Karpas-422 (cell line): ENCODE measurements at places on chromosomes 1 and 21. TPM values are rescaled to one million over a fixed set of nuclear protein-coding genes. Genes with fewer than 3 reads are reported as not detected.

GRCh38 chr1:20439282-20439681 is 46.7 kb downstream of the CAMK2N1 start:
- peaks cover 20% of the 10 kb centered on the region for H3K4me1 ChIP-seq
- H3K27ac ChIP-seq = no peak overlapping the region
- H3K27me3 ChIP-seq = no peaks in the 10 kb centered on the region
- no peaks in the 10 kb centered on the region for H3K36me3 ChIP-seq

DNA sequence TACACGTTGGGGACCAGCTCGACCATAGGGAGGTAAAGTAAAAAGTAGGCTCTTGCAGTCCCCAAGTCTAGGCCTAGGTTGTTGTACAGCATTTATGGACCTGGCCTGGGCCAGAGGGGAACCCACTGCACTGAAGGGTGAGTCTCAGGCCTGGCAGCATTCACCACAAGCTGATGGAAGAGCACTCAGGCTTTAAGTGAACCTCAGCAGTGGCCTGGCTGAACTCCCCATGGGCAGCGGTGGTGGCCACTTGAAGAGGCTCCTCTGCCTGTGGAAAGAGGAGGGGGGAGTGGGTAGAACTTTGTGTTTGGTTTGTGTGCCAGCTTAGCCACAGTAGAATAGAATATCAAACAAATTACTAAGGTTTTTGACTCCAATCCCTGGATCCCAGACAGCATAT is 176.2 kb upstream of the PRMT6 start:
- H3K4me1 ChIP-seq = no peaks in the 10 kb centered on the region
- H3K27ac ChIP-seq = no peak overlapping the region
- H3K27me3 ChIP-seq = no peaks in the 10 kb centered on the region
- DNase-seq = no peak

GRCh38 chr21:26939601-26940111 is 27.2 kb downstream of the ADAMTS5 start:
- no peaks in the 10 kb centered on the region for H3K36me3 ChIP-seq
- H3K27me3 ChIP-seq = no peaks in the 10 kb centered on the region
- H3K27ac ChIP-seq = no peak overlapping the region
- H3K4me1 ChIP-seq = no peaks in the 10 kb centered on the region
- no peak overlapping the region for H3K4me3 ChIP-seq

DNA sequence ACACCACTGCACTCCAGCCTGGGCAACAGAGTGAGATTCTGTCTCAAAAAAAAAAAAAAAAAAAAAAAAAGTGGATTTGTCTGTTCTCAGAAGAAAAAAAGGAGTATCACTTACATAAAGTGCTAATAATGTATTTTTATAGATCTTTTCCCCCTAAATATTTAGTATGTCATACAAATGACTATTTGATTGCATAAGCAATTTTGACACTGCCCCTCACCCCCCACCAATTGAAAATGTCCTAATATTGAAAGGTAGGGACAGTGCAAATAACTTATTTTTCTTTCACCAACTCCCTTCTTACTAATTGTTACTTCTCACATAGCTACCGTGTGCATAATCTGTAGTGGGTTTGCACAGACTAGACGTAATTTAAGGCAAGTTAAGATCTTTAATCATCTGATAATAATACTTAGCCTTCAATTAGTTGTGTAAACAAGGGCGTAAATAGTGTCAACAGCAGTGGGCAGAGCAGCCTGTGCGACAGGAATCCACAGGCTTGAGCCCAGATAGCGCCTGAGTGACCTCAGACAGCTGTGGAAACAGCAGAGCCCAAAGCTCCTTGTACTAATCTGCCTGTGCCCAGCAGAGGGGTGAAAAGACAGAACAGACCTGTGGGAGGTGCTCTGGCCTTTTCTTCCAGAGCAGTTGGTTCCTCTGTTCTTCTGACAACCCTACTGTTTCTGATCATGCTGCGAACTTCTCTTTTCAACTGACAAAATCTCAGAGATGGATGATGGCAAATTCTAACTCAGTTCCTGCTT is 4.5 kb upstream of the IER5 start:
- peaks cover 15% of the 10 kb centered on the region for H3K4me1 ChIP-seq
- no peaks in the 10 kb centered on the region for H3K36me3 ChIP-seq
- H3K27ac ChIP-seq = no peak overlapping the region
- H3K4me3 ChIP-seq = no peak overlapping the region

DNA sequence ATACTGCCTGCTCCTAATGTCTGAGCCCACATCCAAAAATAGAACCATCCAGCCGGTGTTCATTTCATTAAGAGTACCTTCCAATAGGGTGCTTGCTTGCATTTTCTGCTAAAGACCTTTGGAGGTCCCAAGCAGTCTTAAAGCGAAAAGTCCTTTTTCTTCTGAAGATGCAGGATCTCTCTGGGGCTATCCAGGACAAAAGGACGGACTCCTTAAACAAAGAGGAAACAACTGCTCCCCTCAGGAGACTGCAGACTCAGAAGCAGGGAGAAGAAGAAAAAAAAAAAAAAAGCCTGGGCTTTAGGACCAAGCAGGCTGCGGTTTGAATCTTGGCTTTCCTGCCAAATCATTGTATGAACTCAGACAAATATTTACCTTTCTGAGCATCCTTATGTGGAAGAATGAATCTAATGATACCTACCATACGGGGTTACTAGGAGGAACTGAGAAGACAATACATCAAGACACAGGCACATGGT is 204.0 kb downstream of the PLPP3 start:
- no peak overlapping the region for H3K4me3 ChIP-seq
- no peaks in the 10 kb centered on the region for H3K27me3 ChIP-seq
- no peaks in the 10 kb centered on the region for H3K36me3 ChIP-seq
- DNase-seq = no peak
- no peak overlapping the region for H3K27ac ChIP-seq

- H3K4me1 ChIP-seq = no peaks in the 10 kb centered on the region
- H3K27me3 ChIP-seq = no peaks in the 10 kb centered on the region
- DNase-seq = no peak
- no peak overlapping the region for H3K4me3 ChIP-seq
- H3K27ac ChIP-seq = no peak overlapping the region
Observed at GRCh38 chr1:7888248-7889081, 35.6 kb upstream of the UTS2 start.

DNA sequence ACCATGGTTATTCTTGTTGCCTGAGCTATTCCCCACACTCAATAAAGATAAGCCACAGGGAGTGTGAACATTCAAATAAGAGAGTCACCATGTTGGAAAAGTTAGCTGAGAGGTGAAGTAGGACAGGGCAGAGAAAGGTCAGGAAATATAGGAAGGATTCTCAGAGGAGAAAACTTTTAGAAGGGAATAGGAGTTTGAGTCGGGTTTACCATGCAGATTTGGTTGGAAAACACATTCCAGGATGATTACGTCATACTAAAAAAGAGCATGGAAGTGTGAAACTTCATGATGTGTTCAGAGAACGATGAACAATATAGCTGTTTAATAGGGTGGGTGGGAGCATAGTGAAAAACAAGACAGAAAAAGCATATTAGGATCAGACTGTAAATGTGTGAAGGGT is 1125.3 kb upstream of the ADGRL2 start:
- H3K27ac ChIP-seq = no peak overlapping the region
- H3K36me3 ChIP-seq = no peaks in the 10 kb centered on the region
- H3K27me3 ChIP-seq = no peaks in the 10 kb centered on the region
- H3K4me3 ChIP-seq = no peak overlapping the region
- H3K4me1 ChIP-seq = no peaks in the 10 kb centered on the region
- no peak for DNase-seq

GRCh38 chr21:15732290-15732995 is 2.7 kb downstream of the USP25 start:
- H3K4me1 ChIP-seq = peaks cover 19% of the 10 kb centered on the region
- H3K27ac ChIP-seq = peak overlapping the region; percentile 27; the same call in 1 of the 2 replicates
- H3K27me3 ChIP-seq = peaks cover 2% of the 10 kb centered on the region; the same call in 1 of the 2 replicates
- peak; percentile 90 for DNase-seq

GRCh38 chr1:87972811-87973210 is 644.1 kb downstream of the LMO4 start:
- no peak for DNase-seq
- H3K36me3 ChIP-seq = no peaks in the 10 kb centered on the region
- H3K4me3 ChIP-seq = no peak overlapping the region
- H3K27me3 ChIP-seq = no peaks in the 10 kb centered on the region

- H3K36me3 ChIP-seq = no peaks in the 10 kb centered on the region
- H3K4me3 ChIP-seq = no peak overlapping the region
Observed at GRCh38 chr1:169989246-169989645, 85.2 kb downstream of the KIFAP3 start.

DNA sequence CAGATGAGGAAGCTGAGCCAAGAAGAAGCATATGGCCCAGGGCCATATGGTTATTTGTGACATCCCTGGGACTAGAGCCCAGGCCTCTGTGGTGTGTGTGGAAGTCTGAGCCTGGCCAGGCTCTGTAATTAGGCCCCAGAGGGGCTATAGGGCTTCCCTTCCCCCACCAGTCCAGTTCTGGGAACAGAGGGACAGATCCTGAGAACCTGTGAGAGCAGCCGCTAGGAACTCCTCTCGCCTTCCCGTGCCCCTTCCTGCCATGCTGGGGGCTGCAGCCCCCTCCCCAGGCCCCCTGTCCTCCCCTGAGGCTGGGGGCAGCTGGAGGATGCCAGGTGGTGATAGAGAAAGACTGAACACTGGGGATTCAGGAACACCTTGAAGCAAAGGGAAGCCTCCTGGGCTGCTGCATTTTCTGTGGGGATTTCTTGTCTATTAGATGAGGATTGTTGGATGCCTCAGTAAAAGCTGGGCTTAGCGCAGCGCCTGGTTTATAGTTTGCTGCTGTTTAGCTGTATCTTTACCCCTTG is 33.3 kb downstream of the COQ8A start:
- no peaks in the 10 kb centered on the region; the same call in 1 of the 2 replicates for H3K4me1 ChIP-seq
- H3K27me3 ChIP-seq = no peaks in the 10 kb centered on the region
- DNase-seq = no peak

GRCh38 chr1:58699011-58699762 is 675 bp downstream of the MYSM1 start:
- no peaks in the 10 kb centered on the region for H3K27me3 ChIP-seq
- H3K4me1 ChIP-seq = peaks cover 8% of the 10 kb centered on the region
- H3K36me3 ChIP-seq = peaks cover 6% of the 10 kb centered on the region; the same call in 1 of the 2 replicates
- peak overlapping the region; percentile 4; the same call in 1 of the 2 replicates for H3K27ac ChIP-seq
- peak overlapping the region; percentile 91 for H3K4me3 ChIP-seq
- no peak for DNase-seq

- no peak overlapping the region for H3K27ac ChIP-seq
- H3K36me3 ChIP-seq = no peaks in the 10 kb centered on the region
- H3K4me1 ChIP-seq = no peaks in the 10 kb centered on the region
- no peak overlapping the region for H3K4me3 ChIP-seq
- no peak for DNase-seq
Observed at GRCh38 chr1:17089506-17089905, 29.7 kb downstream of the PADI2 start.

GRCh38 chr1:203843435-203843834 is 18.0 kb upstream of the SNRPE start:
- no peak overlapping the region for H3K4me3 ChIP-seq
- H3K27me3 ChIP-seq = no peaks in the 10 kb centered on the region
- no peak overlapping the region for H3K27ac ChIP-seq

DNA sequence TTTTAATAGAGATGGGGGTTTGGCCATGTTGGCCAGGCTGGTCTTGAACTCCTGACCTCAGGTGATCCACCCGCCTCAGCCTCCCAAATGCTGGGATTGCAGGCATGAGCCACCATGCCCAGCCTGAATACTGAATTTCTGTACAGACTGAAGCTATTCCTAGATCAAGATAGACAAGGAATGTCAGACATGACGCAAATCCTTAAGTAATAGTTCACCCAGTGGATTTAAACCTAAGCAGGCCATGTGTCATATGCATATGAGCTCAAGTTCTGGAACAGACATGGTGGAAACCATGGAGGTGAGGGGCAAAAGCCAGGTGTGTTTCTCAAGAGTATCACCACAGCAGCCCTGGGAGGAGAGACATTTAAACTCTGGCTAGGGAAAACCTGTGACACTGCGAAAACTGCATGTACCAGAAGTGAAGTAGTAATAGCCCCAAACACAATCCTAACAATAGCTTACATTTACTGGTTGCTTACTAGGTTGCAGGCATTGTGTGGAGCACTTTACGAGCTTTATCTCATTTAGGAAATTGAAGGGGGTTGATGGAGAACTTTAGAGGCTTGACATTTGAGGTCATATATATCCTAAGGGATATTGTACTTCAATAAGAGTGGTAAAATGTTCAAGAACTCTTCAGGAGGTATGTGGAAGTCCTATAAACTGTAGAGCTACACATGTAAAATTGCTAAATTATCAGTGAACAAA is 31.7 kb upstream of the MAN1A2 start:
- no peaks in the 10 kb centered on the region for H3K36me3 ChIP-seq
- no peaks in the 10 kb centered on the region for H3K27me3 ChIP-seq

DNA sequence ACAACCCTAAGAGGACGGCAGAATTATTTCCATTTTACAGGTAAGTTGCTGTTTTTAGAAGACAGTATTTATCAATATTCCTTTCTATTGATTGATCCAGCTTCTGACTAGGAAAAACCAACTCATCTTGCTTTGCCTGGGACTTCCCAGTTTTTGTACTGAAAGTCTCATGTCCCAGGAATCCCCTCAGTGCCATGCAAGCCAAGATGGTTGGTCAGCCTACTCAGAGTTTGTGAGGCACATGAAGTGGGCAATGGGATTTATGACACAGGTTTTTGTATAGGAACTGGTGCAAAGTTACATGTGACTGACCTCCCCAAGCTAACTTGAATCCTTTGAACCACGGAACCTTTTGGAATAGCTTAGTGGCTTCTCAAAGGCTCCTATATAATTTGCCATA is 45.5 kb downstream of the GNG12 start:
- no peaks in the 10 kb centered on the region for H3K36me3 ChIP-seq
- no peak overlapping the region for H3K27ac ChIP-seq
- no peak for DNase-seq
- H3K4me3 ChIP-seq = no peak overlapping the region
- H3K27me3 ChIP-seq = no peaks in the 10 kb centered on the region

DNA sequence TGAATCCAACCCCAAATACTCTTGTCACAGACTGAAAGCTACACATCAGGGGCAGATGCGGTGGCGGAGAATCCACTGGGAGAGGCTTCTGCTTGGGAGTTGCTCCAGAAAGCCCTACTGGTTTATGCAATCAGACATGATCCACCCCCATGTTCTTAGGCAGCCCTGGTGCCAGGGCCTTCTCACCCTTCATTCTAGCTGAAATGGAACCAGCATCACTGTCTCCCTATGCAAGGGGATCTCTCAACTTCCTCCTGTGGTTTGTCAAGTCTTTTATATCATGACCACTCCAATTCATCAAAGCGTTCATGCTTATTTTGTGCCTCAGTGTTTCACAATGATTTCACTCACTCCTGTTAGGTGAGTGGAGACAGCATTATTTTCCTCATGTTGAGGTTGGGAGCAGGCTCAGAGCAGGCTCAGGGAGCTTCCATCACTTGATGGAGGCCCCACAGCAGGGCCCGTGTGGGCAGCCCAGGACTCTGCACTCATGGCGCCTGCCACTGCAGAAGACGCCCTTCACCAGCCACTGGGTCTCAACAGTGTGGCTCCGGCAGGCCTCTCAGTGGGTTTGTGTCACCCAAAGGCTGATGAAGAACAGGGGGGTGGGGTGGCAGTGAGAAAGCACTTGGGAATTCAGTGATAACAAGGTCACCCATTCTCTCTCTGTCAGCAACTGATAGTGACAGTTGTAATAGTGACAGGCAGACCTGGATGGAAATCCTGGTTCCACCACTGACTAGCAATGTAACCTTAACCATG is 67.1 kb downstream of the CD58 start:
- peaks cover 3% of the 10 kb centered on the region; the same call in 1 of the 2 replicates for H3K4me1 ChIP-seq
- no peak for DNase-seq

TNFRSF18 gene
- 0.30 and 0.90 TPM in 2 replicates for total RNA-seq

FMN2 gene
- total RNA-seq = not detected in 2 replicates

FCRL1 gene
- total RNA-seq = 109 and 232 TPM in 2 replicates

INSRR gene
- total RNA-seq = not detected in 2 replicates

LCE1D gene
- not detected in 2 replicates for total RNA-seq

LCE1E gene
- not detected in 2 replicates for total RNA-seq

SHE gene
- not detected in 2 replicates for total RNA-seq

PLA2G2C gene
- not detected in 2 replicates for total RNA-seq

RGS16 gene
- 19.0 and 27.7 TPM in 2 replicates for total RNA-seq
